ENCODE measurements at places on chromosomes 2 and 18.
A peak's percentile ranks its signal among the peaks of the same experiment; 100 is the strongest.

DNA sequence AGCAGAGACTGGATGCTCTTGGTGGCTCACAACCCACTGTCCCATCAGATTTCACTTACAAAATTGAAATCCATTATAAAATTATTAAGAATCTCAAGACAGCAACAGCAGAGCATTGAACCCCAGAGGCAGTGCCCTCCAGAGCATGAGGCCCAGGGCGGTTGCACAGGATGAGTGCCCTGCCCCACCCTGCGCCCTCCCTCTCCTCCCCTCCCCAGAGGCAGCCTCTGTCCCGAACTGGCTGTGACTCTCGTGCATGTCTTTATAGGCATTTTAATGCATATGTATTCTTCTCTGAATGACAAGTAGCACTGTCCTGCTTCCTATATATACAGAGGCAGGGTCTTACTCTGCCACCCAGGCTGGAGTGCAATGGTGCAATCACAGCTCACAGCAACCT lies 10.4 kb downstream of the MFSD2B start:
- DNase-seq, result no peak

DNA sequence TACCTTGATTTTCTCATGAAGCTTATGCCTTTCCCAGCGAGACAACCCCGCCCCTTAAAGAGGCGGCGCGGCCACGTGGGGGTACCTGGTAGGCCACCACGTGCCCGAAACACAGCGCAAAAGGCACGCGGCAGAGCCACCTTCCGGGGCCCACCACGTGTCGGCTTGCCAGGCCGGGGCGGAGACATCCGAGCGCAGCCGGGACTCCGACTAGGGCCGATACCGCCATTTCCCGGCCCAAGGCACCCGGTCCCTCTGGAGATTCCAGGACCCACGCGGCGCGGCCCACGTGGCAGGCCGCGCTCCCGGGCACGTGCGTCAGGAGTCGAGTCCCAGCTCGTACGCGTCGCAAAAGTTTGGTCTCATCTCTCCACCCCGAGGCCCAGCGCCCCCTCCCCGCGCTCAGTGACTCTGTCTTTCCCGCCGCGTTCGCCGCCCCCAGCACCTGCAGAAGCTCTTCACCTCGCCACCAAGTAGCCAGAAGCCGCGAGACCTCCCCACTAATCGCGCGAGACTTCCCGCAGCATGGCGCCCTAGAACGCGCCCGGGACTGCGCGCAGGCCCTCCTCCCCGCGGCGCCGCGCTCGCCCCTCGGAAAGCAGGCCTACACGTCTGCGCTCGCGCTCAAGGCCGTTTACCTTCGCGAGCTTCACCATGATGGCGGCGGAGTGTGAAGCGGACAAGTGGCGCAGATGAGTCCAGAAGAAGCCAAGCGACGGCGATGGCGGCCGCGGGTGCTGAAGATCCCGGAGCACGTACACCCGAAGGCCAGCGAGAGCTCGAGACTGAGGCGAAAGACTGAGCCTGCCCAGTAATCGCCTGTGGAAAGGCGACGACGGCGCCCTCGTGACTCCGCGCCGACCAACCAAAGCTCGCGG lies at the start of gene NCL:
NCL (minus strand) TSS at position 787 of the 878 bp plus-strand sequence; CDS start at position 656, 131 bp downstream.
- DNase-seq, result peak; percentile 60

- no peak for DNase-seq
Observed at GRCh38 chr2:238527565-238527964, 100.8 kb downstream of the ASB1 start.

DNA sequence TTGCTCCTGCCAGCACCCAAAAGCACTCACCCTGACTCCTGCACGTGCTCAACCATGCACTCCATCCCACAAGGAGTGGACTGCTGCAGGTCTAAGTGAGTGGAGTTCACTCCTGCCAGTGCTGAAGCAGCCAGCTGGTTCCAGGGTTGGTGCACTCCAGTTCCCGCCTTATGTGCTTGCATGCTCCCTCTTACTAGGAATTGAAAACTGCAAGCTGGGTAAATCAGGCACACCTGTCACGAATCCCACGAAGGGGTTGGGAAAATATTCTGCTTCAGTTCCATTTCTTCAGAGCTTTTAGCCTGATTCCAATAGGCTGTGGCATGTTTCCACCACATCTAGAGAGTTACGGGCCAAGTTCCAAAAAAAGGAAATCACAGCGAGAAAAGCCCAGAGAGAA lies 1365.5 kb upstream of the CHAC2 start:
- no peak for DNase-seq
